Calu3 (cell line): ENCODE measurements at places on chromosomes 6 and 20. TPM values are rescaled to one million over a fixed set of nuclear protein-coding genes. Genes with fewer than 3 reads are reported as not detected.
A peak's percentile ranks its signal among the peaks of the same experiment; 100 is the strongest.

DNA sequence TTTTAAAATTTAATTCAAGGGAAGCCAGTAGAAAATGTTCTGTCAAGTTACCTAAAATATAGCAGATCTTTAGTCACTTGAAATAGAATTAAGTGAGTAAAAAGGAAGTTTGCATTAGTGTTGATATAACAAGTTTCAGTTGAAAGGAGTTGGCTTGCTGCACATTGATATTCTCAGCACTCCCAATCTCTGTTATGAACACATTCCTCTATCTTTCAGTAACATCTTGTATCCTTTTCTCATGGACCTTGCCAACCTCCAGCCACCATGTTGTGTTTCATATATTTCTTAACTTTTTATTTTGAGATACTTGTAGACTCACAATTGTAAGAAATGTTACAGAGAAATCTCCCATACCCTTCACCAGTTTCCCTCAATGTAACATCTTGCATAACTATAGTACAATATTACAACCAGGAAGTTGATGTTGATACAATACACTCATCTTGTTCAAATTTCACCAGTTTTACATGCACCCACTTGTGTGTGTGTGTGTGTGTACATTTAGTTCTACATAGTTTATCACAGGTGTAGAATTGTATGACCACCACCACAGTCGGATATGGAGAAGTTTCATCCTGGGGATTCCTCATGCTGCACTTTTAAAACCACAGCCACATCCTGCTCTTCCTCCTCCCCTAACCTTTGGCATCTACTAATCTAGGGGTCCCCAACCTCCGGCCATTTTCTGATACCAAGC, 20.2 kb upstream of the PAQR8 start:
- H3K4me1 ChIP-seq: peaks cover 30% of the 10 kb centered on the region
- H3K36me3 ChIP-seq: no peaks in the 10 kb centered on the region
- H3K4me3 ChIP-seq: no peak overlapping the region
- peak overlapping the region; percentile 38 for H3K27ac ChIP-seq

DNA sequence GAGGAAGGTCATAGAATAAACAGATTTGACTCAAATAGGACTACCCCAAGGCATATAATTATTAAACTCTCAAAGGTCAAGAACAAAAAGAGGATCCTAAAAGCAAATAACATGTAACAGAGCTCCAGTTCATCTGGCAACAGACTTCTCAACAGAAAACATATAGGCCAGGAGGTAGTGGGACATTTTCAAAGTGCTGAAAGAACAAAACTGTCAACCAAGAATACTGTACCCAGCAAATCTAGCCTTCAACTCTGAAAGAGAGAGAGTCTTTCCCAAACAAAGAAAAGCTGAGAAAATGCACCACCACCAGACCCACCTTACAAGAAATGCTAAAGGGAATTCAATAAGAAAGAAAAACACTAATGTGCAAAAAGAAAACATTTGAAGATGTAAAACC, 11.9 kb downstream of the NQO2 start:
- DNase-seq: no peak
- H3K27me3 ChIP-seq: no peaks in the 10 kb centered on the region
- peaks cover 6% of the 10 kb centered on the region for H3K36me3 ChIP-seq
- no peaks in the 10 kb centered on the region for H3K4me1 ChIP-seq

DNA sequence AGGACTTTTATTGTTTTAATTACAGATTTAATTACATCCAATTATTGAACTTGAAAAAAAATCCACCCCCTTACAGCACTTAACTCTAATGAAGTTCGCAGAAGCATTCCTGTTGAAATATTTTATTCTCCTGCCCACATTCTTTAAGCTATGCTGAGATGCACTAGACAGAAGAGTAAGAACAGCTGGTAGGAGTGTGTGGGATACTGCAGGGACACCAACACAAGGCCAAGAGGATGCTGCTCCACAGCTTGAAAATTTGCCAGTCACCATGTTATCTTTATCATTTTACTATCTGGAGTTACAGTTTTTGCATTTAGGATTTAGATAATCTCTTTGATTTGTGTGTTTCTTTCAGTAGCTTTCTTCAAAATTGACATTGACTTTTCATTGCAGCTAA, 180.7 kb downstream of the EPHA7 start:
- H3K27ac ChIP-seq: no peak overlapping the region
- H3K4me3 ChIP-seq: no peak overlapping the region
- DNase-seq: no peak

DNA sequence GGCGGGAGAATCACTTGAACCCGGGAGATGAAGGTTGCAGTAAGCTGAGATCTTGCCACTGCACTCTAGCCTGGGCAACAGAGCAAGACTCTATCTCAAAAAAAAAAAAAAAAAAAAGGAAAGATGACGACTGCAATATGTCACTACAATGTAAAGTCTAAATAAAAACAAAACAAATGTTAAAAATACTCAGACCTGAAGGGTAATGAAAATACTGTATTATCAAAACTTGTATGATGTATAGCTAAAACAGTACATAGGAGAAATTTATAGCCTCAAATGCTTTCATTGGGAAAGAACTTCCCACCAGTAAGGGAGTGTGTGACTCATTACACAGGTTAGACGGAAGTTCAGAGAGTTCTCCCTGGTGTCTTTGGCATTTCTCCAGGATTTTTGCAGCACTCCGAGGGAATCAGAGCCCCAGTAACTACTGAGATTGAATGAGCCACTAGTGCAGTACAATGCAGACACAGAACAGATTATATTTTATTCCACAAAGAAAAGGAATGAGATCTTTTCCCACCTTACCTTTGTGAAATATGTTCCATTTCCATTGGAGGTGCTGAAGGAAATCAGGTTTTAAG, 12.5 kb upstream of the RALGAPB start:
- H3K27ac ChIP-seq: peak overlapping the region; percentile 79
- peak; percentile 85 for DNase-seq
- H3K27me3 ChIP-seq: peaks cover 13% of the 10 kb centered on the region

GRCh38 chr6:81084776-81085430, 667.6 kb downstream of the TENT5A start:
- no peak overlapping the region for H3K27ac ChIP-seq
- no peaks in the 10 kb centered on the region for H3K27me3 ChIP-seq
- H3K36me3 ChIP-seq: no peaks in the 10 kb centered on the region
- DNase-seq: no peak
- H3K4me3 ChIP-seq: no peak overlapping the region

DNA sequence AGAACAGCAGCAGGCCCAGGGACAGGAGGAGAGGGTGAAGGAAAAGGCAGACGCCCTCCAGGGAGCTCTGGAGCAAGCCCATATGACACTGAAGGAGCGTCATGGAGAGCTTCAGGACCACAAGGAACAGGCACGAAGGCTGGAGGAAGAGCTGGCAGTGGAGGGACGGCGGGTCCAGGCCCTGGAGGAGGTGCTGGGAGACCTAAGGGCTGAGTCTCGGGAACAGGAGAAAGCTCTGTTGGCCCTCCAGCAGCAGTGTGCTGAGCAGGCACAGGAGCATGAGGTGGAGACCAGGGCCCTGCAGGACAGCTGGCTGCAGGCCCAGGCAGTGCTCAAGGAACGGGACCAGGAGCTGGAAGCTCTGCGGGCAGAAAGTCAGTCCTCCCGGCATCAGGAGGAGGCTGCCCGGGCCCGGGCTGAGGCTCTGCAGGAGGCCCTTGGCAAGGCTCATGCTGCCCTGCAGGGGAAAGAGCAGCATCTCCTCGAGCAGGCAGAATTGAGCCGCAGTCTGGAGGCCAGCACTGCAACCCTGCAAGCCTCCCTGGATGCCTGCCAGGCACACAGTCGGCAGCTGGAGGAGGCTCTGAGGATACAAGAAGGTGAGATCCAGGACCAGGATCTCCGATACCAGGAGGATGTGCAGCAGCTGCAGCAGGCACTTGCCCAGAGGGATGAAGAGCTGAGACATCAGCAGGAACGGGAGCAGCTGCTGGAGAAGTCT, 25.5 kb downstream of the C20orf173 start:
- H3K4me3 ChIP-seq: no peak overlapping the region
- no peak for DNase-seq
- H3K4me1 ChIP-seq: no peaks in the 10 kb centered on the region
- H3K36me3 ChIP-seq: peaks cover 33% of the 10 kb centered on the region
- no peaks in the 10 kb centered on the region for H3K27me3 ChIP-seq
- no peak overlapping the region for H3K27ac ChIP-seq

GRCh38 chr20:64162239-64162910, 1.9 kb upstream of the MYT1 start:
- peaks cover 83% of the 10 kb centered on the region for H3K27me3 ChIP-seq
- H3K4me1 ChIP-seq: peaks cover 17% of the 10 kb centered on the region
- DNase-seq: no peak
- no peak overlapping the region for H3K27ac ChIP-seq
- no peak overlapping the region for H3K4me3 ChIP-seq
- H3K36me3 ChIP-seq: no peaks in the 10 kb centered on the region

- peaks cover 7% of the 10 kb centered on the region for H3K4me1 ChIP-seq
- H3K27ac ChIP-seq: no peak overlapping the region
- H3K4me3 ChIP-seq: no peak overlapping the region
- DNase-seq: no peak
- peaks cover 78% of the 10 kb centered on the region for H3K27me3 ChIP-seq
- peaks cover 1% of the 10 kb centered on the region for H3K36me3 ChIP-seq
Observed at GRCh38 chr20:37907330-37907676, 4.4 kb downstream of the VSTM2L start.

DNA sequence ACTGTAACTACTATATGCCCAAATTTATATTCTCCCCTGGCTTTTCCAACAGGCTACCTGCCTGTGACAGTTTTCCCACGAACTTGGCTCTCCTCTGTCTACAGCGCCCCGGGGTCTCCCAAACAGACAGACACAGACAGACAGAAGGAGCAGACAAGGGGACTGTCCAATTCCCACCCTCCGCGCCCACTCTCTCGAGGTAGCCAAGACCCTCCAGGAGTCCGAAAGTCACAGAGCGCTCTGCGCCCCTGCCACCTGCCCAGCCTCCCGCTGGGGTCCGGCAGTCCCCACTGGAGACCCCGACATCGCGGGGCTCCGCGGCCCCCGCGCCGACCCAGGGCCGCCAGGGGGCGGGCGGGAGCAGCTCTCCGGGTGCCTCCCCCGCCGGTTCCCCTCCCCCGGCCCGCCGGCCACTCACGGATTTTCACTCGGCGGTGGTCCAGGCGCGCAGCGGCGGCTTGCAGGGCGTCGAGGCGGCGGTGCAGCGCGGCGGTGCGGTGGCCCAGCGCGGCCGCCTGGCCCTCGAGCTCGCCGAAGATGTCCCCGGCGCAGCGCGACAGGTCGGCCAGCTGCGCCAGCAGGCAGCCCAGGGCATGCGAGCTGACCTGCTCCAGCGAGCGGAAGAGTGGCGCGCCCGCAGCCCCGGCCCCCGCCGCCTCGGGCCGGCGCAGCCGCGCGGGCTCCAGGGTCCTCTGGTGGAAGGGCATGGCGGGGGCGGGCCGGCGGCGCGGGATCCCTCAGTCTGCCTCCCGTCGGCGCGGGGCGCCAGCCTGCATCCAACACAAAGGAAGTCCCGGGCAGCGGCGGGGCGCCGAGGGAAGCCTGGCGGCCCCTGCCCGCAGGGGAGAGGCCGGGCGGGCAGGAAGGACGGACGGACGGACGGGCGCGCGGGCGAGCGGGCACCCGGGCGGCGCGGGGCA, 81.3 kb upstream of the CCDC28A start:
- no peaks in the 10 kb centered on the region for H3K4me1 ChIP-seq
- H3K27ac ChIP-seq: peak overlapping the region; percentile 89
- peak overlapping the region; percentile 96 for H3K4me3 ChIP-seq
- H3K36me3 ChIP-seq: peaks cover 14% of the 10 kb centered on the region

Gene LHFPL5
- 0.42 and 0.66 TPM in 2 replicates for total RNA-seq

Gene BACH2
- total RNA-seq: 5.6 and 7.2 TPM in 2 replicates
